ENCODE measurements at places on chromosomes 7 and 10.

GRCh38 chr7:79691074-79691473 is 237.6 kb upstream of the MAGI2 start:
- no peak for DNase-seq

- no peak for DNase-seq
Observed at GRCh38 chr7:48312151-48312550, 140.9 kb downstream of the ABCA13 start.

DNA sequence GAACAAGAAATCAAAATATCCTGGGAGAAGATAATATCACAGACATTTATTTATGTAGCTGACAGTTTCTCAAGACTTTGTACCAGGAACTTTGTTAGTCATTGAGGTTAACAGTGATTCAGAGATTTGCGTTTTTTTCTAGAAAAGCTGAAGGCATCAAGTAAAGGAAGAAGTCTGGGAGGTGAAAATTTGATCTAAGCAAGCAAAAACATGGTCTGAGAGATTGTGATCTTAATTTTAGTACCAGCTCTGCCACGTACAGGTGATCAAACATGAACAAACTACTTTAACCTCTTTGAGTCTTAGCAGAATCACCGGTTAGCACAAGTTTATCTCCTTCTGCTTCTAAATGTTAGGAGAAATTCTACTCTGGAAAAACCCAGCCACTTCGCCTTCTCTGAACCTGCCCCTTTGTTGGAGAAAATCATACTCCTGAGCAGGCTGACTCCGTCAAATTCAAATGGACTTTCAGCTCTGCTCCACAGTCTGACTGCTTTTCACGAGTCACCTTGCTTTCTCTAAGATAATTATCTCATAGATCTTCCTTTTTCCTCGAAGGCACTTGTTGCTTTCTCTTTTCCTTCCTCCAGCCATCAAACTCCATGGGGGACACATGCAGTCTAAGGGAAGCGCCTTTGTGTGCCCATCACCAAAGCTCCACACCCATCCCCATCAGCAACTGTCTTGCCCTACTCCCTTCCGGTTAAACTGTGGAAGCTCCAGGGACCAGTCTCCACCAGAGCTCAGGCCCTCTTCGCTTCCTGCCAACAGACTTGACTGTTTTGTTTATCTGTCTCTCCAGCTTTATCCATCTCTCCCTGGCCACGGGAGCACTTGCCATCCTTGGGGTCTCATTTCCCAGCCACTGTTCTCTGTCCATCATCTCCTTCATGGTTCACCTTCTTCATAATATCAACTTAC is 86.3 kb downstream of the PRKCQ start:
- no peak for DNase-seq

- no peak for DNase-seq
Observed at GRCh38 chr10:98320486-98321185, 52.6 kb upstream of the LOXL4 start.

GRCh38 chr10:12590675-12591659 is 241.6 kb downstream of the CAMK1D start:
- DNase-seq: no peak

- no peak for DNase-seq
Observed at GRCh38 chr10:86536294-86536861, 14.8 kb upstream of the WAPL start.

- DNase-seq: no peak
Observed at GRCh38 chr10:84224411-84225028, 824 bp downstream of the LRIT2 start.

DNA sequence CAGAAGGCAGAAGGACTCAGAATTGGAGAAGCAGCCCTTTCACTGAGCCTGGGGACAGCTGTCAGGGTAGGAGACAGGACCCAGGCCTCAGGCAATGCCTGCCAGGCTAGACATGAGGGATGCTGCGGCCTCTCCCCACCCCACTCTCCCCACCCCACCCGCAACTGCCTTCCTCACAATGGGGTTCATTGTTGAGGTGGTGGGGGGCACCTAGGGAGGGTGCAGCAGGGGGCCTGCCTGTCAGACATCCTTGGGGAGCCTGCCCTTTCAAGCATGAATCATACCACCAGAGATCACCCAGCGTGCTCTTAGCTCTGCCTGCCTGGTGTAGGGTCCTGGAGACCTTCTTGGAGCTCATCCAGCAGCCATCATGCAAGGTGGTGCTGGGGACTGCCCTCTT is at the start of gene C10orf62:
TSS of gene C10orf62 (plus strand) at position 243 of the 400 bp plus-strand sequence. CDS start 177 bp downstream, outside the sequence.
- no peak for DNase-seq

GRCh38 chr10:72765051-72765745 is 73.3 kb downstream of the MCU start:
- no peak for DNase-seq

DNA sequence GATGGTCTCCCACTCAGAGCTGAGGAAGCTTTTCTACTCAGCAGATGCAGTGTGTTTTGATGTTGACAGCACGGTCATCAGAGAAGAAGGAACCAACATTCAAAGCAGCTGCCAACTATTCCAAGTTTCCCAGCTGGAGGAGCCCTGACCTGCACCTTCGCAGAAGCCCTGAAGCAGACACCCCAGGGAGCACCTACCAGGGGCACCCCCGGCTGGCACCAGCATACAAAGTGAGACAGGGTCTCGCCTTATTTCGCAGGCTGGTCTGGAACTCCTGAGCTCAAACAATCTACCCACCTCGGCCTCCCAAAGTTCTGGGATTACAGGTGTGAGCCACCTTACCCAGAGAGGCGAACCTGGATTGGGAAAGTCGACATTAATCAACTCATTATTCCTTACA is 68.6 kb downstream of the KMT2C start:
- DNase-seq: no peak

DNA sequence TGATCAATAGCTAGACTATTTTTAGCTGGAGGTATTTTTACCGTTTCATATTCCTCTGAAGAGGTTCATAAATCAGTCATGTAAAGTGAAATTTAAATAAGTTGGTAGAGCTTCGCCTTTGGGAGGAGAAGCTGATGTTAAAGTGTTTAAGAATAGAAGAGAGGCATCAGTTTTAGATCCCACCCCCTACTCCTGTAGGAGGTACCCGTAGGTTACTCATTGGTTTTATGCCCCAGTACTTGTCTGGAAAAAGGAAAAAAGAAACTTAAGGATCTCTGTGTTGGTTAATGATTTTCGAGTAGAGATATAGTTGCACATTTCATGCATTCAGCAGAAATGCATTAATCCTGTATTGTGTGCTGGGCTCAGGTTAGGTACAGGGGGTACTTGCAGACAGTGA is 8.7 kb downstream of the ZNF365 start:
- no peak for DNase-seq

GRCh38 chr10:48272682-48273081 is 1.8 kb downstream of the FRMPD2 start:
- no peak for DNase-seq

GRCh38 chr7:149196705-149197171 is 1.4 kb downstream of the ZNF282 start:
- DNase-seq: no peak

GRCh38 chr10:127971963-127972615 is 65.2 kb downstream of the PTPRE start:
- DNase-seq: no peak

GRCh38 chr7:47103498-47104205 is 478.3 kb downstream of the TNS3 start:
- DNase-seq: no peak

DNA sequence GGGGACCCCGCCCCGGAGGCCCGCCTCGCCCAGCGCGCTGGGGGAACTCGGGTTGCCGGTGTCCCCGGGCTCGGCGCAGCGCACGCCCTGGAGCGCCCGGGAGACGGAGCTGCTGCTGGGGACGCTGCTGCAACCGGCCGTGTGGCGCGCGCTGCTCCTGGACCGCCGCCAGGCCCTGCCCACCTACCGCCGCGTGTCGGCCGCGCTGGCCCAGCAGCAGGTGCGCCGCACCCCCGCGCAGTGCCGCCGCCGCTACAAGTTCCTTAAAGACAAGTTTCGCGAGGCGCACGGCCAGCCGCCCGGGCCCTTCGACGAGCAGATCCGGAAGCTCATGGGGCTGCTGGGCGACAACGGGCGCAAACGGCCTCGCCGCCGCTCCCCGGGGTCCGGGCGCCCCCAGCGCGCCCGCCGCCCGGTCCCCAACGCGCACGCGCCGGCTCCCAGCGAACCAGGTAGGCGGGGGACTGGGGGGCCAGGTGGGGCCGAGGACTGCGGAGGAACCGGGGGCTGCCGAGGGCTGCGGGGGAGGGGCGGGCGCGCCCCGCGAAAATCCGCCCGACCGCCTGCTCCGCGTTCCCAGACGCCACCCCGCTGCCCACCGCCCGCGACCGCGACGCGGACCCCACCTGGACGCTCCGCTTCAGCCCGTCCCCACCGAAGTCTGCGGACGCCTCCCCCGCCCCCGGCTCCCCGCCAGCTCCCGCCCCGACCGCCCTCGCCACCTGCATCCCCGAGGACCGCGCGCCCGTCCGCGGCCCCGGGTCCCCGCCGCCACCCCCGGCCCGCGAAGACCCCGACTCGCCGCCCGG is 574 bp downstream of the UTF1 start:
- no peak for DNase-seq

DNA sequence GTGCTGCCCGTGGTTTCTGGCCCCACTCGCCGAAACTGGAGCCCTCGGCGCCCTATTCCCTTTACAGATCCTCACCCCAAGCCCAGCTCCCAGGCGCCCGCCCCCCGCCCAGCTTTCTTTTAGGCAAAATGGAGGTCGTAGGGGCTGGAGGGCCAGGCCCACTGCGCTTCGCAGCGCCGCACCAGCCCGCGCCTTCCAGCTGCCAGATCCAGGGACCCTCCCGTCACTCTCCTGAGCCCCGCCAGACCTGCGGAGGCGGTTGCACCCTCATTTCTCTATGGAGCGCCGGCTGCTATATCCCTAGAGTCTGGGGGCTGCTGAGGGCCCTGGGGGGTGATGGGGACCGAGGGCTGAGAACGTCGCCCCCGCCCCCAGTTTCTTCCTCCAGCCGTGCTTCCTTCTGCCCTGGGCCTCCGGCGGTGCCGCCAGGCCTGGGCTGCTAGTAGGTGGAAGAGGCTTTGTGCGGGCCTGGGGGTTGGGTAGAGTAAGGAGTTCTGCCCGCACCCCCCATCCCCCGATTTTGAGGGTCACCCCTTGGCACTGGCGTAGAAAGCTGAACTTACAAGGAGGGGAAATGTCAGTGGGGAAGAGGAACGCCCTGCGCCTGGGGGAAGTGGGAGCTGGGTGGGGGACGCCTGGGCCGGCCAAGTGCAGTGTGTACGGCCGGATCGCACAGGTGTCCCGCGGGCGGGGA is 1.0 kb downstream of the GNB2 start:
- DNase-seq: no peak

- DNase-seq: no peak
Observed at GRCh38 chr7:157816086-157816485, 479.3 kb downstream of the DNAJB6 start.

DNA sequence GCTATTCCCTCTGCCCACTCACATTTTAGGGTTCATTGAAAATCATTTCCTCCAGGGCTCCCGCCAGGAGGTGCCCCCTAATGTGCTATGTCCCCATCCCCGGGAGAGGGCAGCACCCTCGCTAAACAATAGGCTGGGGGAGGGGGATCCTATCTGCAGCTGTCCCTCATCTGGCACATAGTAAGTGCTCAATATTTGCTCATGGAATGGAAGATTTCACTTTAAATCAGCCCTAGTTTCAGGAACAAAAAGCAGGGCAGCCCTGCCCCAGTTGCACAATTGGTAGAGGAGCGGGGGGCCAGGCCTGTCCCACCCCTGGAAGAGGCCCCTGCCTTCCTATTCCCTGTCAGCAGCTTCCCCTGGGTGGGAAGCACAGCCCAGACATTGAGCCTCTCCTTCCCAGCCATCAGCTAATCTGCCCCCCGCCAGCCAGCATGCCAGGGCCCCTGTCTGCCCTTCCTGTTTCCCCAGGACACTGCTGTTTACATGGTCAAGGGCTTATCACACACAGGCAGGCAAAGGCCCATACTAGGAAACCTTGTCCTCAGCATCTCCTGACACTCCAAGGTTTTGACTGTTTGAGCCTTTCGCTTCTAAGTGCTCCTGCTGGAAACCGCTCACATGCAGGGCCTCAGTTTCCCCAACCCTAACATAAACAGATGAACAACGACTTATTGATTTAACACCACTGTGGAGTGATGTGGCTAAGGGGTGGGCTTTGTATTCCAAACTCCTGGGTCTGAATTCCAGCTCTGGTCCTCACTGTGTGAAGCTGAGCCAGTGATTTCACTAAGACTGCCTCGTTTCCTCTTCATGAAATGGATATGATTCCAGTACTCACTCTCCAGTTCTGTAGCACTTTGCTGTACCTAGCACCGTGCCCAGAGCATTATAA is 130.7 kb upstream of the ZMIZ1 start:
- no peak for DNase-seq

GRCh38 chr10:44724415-44725174 is 186.5 kb upstream of the TMEM72 start:
- no peak for DNase-seq

DNA sequence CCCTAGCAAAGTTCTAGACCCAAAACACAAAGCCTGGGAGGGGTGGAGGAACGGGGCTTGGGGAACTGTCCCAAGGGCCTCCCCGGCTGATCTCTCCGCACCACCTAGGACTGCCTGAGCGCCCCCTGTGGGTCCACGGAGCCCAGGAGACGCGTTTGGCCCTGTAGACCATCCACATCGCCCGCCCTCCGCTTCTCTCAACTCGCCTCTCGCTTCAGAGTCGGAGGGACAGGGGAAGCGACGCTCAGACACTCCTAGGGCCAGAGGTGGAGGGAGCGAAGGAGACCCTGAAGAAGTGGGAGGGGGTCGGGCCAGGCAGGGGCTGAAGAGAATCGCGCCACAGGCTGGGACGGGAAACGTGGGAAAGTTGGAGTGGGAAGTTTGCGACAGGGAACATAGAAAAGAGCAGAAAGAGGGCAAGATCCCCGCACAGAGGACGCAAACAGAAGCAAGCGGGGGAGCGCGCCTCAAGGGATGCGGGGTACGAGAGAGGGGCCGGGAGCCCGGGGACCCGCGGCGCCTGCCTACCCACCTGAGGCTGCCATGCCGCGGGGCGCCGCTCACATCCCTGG is 378 bp downstream of the PIK3AP1 start:
- peak; percentile 10 for DNase-seq

GRCh38 chr10:90319188-90319914 is 538.5 kb downstream of the HTR7 start:
- DNase-seq: peak; percentile 2

GRCh38 chr7:144527051-144527471 is 123.6 kb upstream of the NOBOX start:
- DNase-seq: no peak

GRCh38 chr7:22712999-22713398 is 14.0 kb upstream of the IL6 start:
- no peak for DNase-seq

GRCh38 chr7:31918706-31919393 is 151.4 kb downstream of the PDE1C start:
- DNase-seq: no peak

DNA sequence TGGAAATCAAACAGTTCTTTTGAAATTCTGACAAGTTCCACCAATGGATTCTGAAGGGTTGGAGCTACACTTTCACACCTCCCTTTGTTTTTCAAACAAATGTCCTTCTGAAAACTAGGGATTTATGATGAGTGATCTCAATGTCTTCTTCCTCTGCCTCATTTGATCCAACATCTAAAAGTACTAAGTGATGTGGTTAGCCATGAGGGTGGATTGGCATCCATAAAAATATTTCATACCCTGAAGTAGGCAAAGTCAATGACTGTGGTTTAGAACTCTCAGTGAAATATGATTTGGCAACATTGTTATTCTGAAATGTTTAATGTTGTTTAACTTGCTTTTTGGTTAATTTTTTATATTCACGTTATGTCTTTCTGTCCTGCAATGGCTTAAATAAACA is 136.9 kb downstream of the MBL2 start:
- no peak for DNase-seq

- DNase-seq: no peak
Observed at GRCh38 chr7:11243739-11244138, 270.1 kb downstream of the PHF14 start.

GRCh38 chr7:43878867-43879266 is 9.6 kb upstream of the MRPS24 start:
- no peak for DNase-seq

GRCh38 chr7:149717481-149717880 is 55.9 kb downstream of the ZNF467 start:
- DNase-seq: no peak

Measured in stimulated activated CD4-positive, alpha-beta T cell treated with anti-CD3 and anti-CD28 coated beads, Interleukin-1b, Interleukin-23, amount 100 ng/mL, for 24 hours (primary cell).